Cerebellum (tissue), 4 donors: ENCODE measurements at places on chromosomes 12 and 14.

DNA sequence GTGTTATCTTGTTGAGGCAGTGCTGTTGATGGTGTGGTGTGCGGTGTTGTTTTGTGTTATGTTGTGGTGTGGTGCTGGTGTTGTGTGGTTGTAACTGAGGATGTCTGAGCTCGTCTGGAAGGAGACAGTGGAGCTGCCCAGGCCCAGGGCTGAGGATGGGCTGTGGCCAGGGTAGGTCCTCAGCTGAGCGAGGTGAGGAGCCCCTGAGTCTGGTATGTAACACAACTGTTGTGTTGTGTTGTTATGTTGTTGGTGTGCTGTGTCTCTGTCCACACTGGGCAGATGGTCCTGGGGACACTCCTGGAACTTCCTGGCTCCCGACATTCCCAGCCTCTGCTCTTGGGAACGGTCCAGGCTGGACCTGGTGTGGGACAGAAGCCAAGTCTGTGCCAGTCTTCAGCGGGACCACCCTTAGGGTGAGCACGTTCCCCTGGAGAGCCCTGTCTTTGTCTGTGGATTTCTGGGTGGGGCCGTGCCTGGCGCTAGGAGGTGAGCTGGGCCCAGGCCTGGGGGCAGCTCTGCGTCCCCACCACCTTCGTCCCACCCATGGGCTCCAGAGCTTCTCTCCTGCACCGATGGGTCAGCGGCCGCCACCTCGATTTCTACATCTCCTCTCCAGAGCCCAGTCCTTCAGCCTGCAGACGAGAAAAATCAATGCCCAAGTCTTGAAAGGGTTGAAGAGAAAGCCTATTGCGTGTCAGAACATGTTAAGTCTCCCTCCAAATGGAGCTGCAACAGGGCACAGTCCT, 27.4 kb upstream of the SFSWAP start:
- no peak for DNase-seq

DNA sequence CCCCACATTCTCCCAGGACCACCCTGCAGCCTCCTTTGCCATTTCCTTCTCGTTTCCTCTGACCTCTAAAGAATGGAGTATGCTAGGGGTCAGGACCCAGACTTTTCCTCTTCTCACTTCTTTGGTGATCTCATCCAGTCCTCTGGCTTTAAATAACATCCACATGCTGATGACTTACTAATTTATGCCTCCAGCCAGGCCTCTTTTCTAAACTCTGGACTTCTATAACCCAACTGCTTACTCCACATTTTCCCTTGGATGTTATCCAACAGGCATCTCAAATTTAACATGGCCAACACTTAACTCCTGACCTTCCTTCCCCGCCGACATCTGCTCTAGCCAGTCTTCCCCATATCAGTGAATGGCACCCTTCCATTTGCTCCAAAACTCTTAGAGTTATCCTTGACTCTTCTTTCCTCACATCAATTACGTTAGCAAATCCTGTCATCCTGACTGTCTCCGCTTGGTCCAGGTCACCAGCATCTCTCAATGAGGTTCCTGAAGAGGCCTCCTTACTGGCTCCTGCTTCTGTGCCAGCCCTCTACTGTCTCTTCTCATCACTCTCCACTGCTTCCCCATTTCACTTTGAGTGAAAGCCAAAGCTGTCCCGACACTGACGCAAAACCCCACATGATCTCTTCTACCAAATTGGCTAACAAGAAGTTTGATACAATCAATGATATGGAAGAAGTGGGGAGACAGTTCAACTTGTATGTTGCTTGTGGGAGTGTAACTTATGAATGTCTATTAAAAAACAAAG, 42.7 kb downstream of the TMBIM6 start:
- DNase-seq, result no peak

GRCh38 chr12:115147916-115148315, 463.9 kb upstream of the TBX3 start:
- DNase-seq, result no peak

- no peak for DNase-seq
These were observed 15.2 kb upstream of the RNASE12 start for GRCh38 chr14:20606190-20606901.

- no peak for DNase-seq
These were observed 18.6 kb downstream of the PSMC1 start for GRCh38 chr14:90274808-90275457.

GRCh38 chr12:116171549-116171948, 105.9 kb downstream of the MED13L start:
- DNase-seq, result no peak

- no peak for DNase-seq
These were observed 2.3 kb downstream of the SPATS2 start for GRCh38 chr12:49369411-49370145.

- DNase-seq, result no peak
These were observed 16.4 kb downstream of the BCL2L14 start for GRCh38 chr12:12086973-12087692.

DNA sequence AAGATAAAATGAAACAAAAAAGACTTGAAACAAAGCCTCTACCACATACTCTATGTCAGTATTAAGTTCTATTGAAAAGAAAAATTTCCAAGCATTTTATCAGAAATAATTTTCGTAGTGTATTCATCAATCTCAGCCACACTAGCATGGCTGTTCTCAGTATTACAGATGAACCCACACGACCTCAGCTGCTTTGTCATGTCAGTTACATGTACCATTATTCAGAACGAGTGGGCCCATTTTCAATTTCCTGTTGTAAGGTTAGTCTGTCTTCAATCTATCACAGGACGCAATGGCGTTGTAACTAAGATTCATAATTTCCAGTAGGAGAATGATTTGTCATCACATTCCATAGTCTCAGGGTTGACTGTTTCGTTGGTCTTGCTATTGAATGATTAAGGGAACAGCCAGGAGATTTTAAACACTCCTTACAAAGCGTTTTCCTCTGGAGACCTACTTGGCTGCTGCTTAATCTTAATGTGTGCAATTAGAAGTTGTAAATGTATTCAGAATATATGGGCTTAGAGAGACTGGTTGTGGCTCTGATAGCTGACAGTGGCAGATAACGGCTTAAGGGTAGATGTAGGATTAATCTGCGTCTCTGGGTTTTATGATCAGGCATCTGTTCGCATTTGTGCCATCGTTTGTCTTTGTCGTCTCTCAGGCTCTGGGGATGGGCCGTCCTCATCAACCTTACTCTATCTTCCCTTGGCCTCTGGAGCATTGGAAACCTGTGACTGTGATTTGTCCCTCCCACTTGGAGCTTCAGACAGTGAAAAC, 65.4 kb downstream of the GLT1D1 start:
- no peak for DNase-seq

DNA sequence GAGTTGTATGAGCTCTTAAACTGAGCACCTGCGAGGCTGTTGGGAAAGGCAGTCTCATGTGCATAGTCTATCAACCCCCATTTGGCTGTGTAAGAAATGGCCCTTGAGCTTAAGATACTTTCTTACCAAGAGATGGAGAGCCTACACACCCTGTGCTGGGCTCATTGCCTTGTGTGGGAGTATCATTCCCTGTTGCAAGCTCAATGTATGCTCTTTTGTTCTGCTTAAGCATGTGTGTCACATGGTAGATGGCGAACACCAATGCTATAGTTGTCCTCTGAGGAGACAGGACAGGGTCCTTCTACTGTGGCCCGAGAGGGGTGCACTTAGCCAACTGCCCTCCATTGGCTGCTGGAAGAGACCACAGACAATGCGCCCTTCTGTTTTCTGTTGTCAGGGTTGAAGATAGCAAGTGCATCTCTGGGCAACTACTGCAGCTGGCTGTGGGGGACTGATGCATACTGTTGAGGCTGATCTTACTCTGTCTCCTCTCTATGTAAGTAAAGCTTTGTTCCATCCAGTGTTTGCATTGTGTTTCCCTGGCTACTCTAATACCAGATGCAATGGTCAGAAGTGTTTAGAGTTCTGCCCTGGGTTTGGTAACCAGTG, 79.5 kb downstream of the PTPRB start:
- no peak for DNase-seq

DNA sequence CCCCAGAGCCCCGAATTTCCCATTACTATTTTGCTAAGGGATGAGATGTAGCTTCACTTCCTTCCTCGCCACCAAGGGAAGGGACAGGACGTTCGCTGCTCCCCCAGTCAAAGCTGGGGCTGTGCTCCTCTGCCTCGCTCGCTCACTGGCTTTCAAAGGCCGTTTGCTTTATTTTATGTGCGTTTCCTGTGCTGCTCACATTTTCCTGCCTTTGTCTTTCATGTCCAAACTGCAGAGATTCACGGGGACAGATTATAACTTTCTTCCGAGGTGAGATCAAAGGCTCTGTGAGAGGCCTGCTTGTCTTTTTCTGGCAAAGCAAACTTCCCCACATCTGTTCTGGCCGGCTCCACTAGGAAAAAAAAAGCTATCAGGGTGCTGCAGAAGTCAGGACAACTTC, 76.0 kb upstream of the FZD10 start:
- no peak for DNase-seq
